ENCODE measurements at places on chromosomes 1 and 21.
A peak's percentile ranks its signal among the peaks of the same experiment; 100 is the strongest.

- DNase-seq, result no peak
Observed at GRCh38 chr1:226610671-226611070, 62.1 kb downstream of the STUM start.

DNA sequence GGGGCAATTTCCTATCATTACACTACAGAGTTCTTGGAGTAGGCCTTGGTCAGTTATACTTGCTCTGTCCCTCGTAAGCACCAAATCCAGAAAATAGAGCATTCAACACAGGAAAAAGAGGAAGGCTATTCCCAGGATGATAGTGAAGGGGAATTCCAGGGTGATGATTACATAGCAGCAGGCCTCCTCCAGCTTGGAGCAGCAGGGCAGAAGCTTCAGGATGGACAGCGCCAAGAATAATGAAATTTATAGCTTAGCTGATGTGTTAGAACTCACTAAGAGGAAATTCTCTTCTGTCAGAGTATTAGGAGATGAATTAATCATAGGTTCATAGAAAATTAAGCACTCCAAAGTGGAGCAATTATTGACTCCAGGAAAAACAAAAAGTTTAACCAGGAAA, 10.8 kb upstream of the SMAP2 start:
- no peak for DNase-seq

- peak; percentile 32 for DNase-seq
Observed at GRCh38 chr1:6743189-6744101, 41.8 kb upstream of the CAMTA1 start.

DNA sequence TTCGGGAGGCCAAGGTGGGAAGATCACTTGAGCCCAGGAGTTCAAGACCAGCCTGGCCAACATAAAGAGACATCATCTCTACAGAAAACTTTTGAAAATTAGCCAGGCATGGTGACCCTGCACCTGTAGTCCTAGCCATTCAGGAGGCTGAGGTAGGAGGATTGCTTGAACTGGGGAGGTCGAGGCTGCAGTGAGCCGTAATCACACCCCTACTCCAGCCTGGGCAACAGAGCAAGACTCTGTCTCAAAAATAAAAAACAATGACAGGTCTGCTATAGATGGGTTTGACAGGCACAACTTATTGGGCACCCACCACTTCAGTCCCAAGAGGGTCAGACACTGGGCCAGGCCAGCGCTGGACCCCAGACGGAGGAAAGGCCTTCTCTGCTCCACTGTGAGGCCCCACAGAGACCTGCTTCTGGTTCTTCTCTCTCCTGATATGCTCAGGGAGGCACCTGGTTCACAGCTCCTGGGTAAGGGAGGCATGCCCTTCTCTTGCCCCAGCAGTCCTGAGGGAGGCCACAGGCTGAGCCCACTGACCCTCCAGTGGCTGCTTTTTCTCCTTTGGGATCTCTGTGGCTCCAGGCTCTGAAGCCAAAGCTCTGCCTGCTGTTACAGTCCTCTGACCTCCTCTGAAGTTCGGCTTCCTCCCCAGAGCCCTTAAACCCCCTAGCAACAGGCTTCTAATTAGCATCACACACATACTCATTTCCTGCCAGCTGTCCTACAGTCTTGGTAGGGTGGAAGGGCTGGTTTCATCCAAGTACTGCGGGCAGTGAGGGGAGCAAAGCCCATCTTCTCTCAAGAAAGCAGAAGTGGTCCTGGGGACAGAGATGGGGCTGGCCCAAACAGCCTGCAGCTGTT, 14.4 kb downstream of the S100A16 start:
- DNase-seq, result peak; percentile 59

DNA sequence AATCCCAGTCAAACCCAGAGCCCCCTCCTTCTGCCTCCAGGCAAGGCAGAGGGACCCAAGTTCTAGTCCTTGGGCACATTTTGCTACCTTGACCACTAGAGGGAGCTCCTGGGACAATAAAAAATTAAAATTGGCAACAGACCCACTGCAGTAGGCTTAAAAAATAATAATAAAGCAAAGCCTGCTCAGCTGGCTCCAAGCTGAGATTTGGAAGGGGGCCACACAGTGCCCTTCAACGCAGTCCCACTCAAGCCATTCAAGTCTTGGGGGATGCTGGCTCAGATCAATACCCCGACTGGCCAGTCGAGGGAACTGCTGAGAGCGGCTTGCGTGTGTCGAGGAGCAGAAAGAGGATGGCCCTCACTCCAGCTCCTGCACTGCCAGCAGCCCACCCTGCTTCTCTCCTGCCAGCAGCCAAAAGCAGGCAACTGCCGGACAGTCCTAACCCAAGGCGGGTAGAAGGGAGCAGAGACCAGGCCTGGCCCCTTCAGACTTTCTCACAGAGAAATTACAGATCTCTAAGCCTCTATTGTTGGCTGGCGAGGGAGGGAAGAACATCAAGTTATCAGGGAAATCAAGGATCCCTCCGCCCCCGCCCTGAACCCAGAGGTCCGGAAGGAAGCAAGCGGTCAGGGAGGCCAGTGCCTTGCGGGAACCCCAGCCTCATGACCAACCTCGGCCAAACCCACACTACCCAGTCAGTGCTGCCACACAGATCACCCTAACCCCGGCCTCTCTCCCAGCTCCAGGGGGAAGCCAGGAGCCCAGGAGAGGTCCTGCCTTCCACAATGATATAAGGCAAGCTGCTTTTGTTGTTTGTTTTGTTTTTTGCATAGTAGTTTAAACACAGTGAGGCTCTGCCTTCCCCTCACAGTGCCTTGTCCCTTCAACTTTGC, 4.9 kb upstream of the ALDH4A1 start:
- DNase-seq, result peak; percentile 90

DNA sequence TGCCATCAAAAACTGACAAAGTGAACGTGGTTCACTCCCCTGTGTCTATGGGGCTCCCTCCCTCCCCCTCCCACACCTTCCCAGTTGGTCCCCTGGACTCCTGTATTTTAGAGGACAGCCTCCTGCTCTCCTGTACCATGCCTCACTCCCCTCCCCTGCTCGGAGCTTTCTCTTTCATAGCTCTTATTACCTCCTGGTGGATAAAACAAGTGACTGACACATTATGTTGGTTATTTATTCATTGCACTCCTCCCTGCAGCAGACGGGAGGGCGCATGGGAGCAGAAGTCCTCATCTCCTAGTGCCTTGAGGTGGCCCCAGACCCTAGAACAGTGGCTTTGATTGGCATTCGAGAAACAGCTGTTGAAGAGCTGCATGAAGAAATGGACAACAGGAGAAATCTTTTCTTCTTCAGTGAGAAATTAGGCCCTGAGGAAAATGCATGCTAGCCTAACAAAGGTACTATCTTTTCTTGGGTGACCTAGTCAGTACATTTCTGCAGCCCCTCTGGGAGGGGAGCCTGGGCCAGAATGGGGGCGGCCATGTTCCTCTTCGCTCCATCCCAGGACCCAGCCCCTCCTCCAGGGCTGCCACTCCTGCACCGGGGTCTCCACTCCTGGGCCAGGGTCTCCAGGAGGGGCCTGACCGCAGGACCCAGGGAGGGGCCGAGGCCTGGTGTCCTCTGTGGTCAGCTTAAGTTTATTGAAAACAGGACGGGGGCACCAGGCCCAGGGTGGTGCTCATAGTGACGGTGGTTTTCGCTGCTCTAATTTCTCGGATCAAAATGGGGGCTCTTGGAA, 1.2 kb upstream of the TFF1 start:
- peak; percentile 49 for DNase-seq
